ENCODE measurements at places on chromosomes 7 and 10.

GRCh38 chr10:42941790-42942189 is 135.1 kb upstream of the RET start:
- no peak for DNase-seq

- no peak for DNase-seq
Measured at GRCh38 chr10:113583571-113583970, 30.7 kb downstream of the HABP2 start.

- DNase-seq, result no peak
Measured at GRCh38 chr10:86693721-86694369, 25.5 kb downstream of the LDB3 start.

GRCh38 chr7:158820656-158821055 is 8.7 kb downstream of the ESYT2 start:
- DNase-seq, result no peak

DNA sequence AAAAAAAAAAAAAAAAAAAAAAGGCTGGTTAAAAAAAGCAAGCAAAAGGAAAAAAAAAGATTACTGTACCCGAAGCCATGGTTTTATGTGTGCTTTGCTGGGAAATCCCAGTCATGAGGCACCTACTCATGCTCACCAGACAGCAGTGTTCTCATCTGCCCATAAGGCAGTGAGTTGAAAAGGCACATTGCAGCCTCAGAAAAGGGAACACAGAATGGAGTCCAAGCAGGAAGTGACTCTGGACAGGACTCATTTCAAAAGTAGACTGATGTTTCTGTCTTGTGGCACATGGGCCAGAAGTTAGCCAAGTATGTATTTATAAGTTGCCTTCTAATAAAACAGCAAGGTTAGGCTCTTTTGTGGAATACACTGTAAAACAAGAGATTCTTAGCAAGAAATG is 40.2 kb downstream of the PDSS1 start:
- no peak for DNase-seq

DNA sequence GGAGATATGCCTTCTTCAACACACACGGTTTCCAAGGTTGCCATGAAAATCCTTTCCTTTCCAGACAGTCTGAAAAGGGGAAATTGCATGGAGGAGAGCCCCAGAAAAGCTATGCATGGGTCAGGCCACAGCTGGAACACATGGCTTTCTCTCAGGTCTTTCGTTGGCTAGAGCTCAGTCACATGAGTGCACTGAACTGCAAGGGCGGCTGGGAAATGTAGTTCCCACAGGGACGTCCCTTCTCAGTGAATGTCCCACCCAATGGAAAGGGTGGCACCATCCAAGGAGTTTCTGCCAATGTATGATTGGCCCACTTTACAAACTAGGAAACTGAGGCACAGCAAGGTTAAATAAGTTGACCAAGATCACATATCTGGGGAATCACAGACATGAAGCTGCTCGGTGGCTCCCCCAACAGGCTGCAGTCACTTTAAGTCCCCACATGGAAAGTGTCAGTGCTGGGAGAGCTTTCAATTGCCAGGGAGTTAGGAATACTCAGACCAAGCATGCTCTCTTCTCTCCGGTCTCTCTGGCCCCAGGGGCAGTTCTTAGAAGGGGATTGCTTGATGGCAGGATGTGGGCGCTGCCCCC is 571.3 kb downstream of the GLRX3 start:
- DNase-seq, result no peak

DNA sequence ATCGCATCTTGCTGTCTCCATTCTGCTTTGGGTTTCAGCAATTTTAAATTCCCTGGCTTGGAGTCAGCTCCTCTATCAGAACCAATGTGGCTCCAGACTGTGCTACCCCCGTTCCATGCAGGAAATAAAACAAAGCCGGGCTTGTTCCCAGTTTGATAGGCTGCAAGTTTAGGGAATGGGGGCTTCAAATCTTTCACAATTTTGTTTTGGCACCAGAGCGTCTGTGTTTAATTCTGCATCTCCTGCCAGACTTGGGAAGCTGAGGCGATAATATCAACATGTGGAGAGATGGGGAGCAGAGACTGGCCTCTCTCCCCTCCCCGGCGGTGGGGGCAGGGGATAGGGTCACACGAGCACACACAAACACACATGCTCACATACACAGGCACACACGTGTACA is 305.9 kb downstream of the FGFR2 start:
- no peak for DNase-seq

DNA sequence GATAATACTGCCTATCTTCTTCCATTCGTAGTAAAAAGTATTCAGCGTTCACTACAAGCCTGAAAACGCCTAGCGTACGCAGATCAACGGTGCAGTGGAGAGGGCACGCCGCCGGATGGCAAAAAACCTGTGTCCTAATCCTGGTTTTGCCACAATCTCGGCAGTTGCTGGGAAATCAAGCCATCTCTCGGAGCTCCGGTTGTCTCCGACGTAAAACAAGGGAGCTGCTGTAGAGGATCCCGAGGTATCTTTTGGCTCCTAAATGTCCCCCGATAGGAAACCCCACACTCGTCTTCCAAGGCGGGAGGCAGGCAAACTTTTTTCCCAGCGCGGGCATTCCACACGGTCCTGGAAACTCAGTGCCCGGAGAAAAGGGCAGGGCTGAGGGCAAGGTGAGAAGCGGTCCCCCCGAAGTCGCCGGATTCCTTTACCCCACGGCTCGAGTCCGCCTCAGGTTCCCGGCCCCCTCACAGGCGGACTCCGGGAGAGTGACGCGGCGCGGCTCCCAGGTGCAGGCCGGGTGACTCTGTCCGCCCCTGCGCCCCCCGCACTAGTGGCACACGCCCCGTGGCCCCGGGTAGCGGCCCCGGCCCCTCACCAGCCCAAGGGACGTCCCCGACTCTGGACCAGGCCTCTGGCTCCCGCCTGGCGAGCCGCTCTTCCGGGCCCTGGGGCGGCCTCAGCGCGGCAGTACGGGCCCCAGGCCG is 649 bp downstream of the IDE start:
- no peak for DNase-seq
